Activated CD8-positive, alpha-beta memory T cell treated with anti-CD3 and anti-CD28 coated beads for 4 hours (primary cell): ENCODE measurements at places on chromosomes 5 and 9.

- DNase-seq, result no peak
Observed at GRCh38 chr9:79731171-79731890, 159.6 kb downstream of the TLE4 start.

DNA sequence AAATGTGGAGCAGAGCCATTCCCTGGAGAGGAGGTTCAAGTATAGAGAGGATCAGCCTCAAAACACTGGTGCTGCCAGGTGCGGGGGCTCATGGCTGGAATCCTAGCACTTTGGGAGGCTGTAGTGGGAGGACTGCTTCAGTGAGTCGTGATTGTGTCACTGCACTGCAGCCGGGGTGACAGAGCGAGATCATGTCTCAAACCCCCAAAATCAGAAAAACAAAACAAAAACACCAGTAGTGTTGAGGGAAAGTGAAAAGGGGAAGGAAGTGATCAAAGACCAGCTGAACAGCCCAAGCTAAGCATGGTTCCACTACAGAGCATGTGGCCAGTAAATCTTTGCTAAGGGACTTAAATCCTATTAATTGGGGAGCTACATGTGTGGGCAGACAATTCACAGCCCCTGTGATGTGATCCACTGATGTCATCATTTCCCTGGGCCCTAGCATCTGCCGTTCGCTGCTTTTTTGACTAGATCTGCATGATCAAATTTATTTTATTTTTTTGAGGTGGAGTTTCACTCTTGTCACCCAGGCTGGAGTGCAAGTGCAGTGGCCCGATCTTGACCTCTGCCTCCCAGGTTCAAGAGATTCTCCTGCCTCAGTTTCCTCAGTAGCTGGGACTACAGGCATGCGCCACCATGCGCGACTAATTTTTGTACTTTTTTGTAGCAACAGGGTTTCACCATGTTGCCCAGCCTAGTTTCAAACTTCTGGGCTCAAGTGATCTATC is 2.7 kb upstream of the PCBD2 start:
- DNase-seq, result no peak

- no peak for DNase-seq
Observed at GRCh38 chr5:80010754-80011392, 19.8 kb upstream of the MTX3 start.

DNA sequence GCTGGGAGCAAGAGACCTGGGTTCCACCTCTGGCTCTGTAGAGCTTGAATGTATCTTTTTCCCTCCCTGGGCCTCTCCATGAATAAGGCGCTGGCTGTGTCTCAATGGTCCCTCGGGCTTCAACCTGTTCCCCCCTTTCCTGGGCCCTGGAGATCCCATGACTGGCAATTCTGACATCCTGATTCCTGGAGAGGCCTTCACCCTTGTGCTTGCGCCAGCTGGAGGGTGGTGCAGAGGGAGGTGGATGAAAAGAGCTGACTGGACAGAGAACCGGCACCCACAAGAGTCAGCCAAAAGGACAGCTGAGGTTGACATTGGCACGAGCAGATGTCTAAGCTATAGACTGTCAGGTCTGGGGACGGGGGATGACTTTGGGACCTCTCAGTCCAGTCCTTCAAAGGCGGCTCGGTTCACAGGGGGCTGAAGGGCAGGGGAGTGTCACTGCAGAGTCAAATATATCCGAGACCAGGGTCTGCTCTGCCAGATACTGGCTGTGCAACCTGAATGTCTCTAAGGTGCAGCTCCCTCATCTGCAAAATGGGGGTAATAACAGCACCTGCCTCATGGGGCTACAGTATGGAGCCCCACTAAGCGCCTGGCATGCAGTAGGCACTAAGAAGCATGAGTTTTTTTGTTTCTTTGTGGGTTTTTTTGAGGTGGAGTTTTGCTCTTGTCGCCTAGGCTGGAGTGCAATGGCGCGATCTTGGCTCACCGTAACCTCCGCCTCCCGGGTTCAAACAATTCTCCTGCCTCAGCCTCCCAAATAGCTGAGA is 13.8 kb downstream of the DNM1 start:
- no peak for DNase-seq

GRCh38 chr5:141517880-141518617 is 29.2 kb downstream of the PCDHGC5 start:
- DNase-seq, result no peak

GRCh38 chr9:116003397-116003796 is 150.2 kb upstream of the PAPPA start:
- DNase-seq, result no peak
